ENCODE measurements at places on chromosomes 6 and 20.

- no peak for DNase-seq
These were observed 6.4 kb upstream of the SLC22A7 start for GRCh38 chr6:43291708-43292107.

- no peak for DNase-seq
These were observed 998 bp downstream of the BMP2 start for GRCh38 chr20:6768228-6769140.

- DNase-seq, result peak; percentile 82
These were observed 12.1 kb upstream of the OCSTAMP start for GRCh38 chr20:46562373-46563169.

DNA sequence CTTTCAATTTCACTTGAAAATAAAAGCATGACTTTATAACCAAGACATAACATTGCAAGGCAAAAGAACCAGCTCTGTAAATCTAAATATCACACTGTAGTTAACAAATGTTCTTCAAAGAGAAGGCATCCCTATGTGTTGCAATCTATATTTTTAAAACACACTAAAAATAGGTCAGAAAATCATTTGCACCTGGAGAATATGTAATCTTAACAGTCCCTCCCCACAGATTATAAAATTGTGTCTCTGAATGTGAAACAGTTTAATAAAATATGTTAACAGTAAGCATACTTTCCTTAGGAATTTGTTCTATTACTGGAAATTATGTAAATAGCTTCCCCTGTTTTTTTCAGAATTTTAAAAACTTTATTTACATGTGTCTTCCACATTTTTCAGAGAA, 351.9 kb downstream of the COL12A1 start:
- no peak for DNase-seq

GRCh38 chr6:2110504-2110903, 134.9 kb downstream of the GMDS start:
- DNase-seq, result no peak

GRCh38 chr6:161105408-161105807, 113.8 kb downstream of the MAP3K4 start:
- no peak for DNase-seq

- DNase-seq, result no peak
These were observed 3.5 kb downstream of the AKIRIN2 start for GRCh38 chr6:87698547-87699006.

- DNase-seq, result no peak
These were observed 7.9 kb upstream of the GMNN start for GRCh38 chr6:24766680-24767462.

GRCh38 chr6:106908386-106908840, 66.1 kb downstream of the CD24 start:
- DNase-seq, result no peak

GRCh38 chr6:154893917-154894316, 101.2 kb upstream of the TIAM2 start:
- no peak for DNase-seq

DNA sequence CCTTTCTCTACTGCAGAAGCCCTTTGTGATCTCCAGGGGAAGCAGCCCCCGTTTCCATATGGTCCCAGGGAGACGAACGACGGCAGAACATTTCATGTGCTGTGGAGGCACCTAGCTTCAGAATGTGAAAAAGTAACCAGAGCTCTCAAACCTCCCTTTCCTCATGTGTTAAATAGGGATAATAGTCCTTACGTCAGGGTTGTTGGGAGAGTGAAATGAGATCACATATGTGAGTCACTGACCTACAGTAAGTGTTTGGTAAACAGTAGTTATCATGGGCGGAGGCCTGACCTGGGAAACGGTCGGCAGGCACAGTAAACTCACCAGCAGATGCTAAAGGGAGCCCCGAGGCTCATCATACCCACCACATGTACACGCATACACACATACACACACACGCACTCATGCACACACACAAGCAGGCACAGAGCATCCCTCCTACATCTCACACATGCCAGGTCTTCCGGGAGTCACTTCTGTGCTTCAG, 89.7 kb downstream of the LY86 start:
- no peak for DNase-seq

GRCh38 chr6:1176567-1176966, 135.3 kb upstream of the FOXQ1 start:
- no peak for DNase-seq

DNA sequence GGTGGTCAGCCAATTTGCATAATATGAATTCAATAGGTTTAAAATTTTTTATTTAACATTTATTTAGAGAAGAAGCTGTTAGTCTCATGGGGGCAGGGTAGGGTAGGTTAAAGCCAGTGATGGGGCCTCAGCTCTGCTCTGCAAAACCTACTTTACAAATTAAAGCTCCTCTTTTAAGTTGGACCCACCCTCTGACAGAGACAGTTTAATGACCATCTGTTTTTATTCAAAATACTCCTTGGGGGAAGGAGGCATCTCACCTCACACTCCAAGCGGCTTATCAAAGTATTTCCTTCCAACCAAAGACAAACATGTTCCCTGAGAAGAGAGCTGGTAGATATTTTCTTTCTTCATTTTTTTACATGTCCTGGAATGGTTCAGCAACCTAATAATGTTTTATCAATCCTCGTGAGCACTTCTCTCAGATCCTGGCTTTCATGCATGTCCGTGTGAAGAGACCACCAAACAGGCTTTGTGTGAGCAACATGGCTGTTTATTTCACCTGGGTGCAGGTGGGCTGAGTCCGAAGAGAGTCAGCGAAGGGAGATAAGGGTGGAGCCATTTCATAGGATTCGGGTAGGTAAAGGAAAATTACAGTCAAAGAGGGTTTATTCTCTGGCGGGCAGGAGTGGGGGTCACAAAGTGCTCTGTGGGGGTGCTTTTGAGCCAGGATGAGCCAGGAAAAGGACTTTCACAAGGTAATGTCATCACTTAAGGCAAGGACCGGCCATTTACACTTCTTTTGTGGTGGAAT, 184.7 kb downstream of the GJA1 start:
- DNase-seq, result no peak

DNA sequence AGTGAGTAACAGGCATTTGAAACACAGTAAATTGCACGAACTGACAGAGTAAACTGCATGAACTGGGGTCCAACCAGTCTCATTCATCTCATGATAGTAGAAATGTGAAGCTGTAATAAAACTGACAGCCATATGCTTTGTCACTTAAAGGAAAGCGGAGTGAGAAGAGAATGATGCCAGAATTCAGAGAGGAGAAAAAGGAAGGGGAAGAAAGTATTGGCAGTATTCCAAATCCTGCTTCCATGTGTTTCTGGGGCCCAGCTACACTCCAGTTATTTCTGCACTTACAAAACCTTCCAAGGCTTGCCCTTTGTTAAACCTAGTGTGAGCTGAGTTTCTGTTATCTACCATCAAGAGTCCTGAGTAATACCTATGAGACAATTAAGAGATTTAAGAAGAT, 17.2 kb downstream of the SNX14 start:
- DNase-seq, result no peak

DNA sequence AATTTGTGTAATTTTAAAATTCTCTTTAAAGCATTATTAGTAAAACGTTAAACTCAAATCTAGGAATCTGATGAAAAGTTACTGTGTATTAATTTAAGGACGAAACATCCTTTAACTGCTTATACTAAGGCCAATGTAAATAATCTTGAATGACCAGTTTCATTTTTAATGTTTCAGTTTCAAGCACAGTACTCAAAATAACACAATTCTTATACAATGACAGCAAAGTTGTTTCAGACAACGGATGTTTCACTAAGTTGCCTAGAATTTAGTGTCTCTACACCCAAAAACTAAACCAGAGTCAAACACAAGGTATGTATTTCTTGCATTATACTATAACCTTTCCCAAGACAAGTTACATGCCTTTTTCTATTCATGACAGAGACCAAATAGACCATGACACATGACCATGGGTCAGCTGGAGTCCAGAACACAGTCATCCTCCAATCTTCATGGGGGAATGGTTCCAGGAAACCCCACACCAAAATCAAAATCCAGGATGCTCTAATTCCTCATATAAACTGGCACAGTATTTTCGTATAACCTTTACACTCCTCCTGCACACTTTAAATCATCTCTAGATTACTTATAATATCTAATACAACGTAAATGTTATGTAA, 7.7 kb downstream of the PHIP start:
- no peak for DNase-seq

DNA sequence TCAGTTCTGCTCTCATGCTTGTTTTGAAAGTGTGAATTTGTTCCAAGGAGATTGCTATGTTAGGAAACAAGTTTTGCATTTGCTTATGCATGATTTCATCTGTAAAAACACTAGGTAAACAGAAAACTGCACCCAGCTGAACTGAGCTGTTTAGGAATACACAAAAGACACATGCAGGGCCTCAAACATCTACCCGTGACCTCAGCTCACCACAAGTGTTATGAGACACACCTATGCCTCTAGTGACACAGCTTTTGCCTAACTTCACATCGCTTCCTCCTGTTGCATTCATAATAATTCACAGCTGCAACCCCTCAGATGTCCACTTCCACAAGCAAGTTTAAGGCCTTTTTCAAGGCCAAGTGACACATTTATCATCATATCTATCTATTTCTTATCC, 98.0 kb upstream of the SLC24A3 start:
- DNase-seq, result no peak

DNA sequence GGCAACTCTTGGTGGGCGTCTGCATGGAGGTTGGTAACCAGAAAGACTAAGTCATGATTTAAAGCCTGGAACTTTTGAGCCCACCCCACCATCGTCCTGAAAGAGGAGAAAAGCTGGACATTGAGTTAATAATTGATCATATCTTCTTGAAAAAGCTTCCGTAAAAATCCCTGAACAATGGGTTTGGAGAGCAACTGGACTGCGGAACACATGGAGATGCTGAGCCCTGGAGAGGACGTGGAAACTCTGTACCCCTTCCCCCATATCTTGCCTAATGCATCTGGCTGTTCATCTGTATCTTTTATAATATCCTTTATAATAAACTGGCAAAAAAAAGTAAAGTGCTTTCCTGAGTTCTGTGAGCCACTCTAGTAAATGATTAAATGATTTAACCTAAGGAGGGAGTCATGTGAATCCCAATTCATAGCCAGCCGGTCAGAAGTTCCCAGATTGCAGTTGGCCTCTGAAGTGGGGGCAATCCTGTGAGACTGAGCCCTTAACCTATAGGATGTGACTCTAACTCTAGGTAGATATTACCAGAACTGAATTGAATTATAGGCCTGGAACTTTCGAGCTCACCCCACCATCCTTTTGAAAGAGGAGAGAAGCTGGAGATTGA, 26.5 kb upstream of the LGSN start:
- DNase-seq, result no peak

- DNase-seq, result no peak
These were observed 46.1 kb downstream of the FAM50B start for GRCh38 chr6:3895312-3895653.

GRCh38 chr6:111874025-111874415, 768 bp upstream of the FYN start:
- DNase-seq, result no peak

DNA sequence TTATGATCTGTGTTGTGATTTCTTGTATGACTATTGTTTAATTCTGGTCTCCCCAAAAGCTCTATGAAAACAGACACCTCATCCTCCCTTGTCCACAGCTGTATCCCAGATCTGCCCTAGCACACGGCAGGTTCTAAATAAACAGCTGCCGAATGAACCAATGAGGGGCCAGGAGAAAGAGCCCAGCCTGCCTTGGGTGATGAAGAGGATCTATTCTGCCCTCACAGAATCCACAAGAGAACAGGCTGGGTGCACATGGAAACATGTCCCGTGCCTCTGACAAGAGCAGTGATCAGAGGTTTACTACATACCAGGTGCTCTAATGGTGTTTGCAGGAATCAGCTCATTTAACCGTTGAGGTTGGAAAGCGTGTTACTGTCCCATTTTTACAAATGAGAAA, 15.6 kb upstream of the TLDC2 start:
- no peak for DNase-seq

- DNase-seq, result no peak
These were observed 27.1 kb downstream of the C20orf173 start for GRCh38 chr20:35502352-35502751.

DNA sequence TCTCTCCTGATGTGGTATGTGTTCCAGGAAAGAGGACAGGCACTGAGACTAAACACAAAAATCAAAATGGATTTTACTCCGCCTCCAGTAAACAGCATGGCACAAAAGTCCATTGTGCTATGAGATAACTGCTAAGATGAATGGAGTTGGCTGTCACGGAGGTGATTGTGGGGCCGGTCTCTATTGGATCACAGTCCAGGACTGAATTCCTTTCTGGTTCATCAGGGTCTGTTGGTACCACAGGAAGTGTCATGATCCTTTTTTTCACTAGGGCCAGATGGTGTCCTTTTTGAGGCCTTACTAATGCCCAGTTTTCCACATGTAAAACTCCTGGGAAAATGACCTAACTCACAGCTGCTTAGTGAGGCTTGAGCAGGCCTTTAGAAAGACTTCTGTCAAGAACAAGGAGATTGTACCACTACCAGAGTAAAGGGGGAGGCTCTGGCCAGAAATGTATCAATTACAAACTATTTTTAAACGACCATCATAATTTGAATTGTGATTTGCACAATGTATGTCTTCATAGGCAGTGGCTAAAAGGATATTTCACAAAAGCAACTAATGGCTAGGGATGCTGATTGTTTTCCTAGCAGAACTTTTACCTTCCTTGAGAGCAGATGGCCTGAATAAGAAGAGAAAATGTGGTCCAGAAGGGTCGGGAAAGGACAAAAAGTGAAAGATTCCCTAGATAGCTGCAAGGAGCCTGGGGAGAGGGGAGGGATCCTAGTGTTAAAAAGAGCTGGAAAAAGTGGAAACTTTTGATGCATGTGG, 192.2 kb upstream of the POU3F2 start:
- no peak for DNase-seq

- DNase-seq, result no peak
These were observed 147.8 kb downstream of the CD83 start for GRCh38 chr6:14265049-14266021.

GRCh38 chr6:85792254-85792653, 149.6 kb upstream of the SYNCRIP start:
- DNase-seq, result no peak

- DNase-seq, result no peak
These were observed 53.2 kb downstream of the PPP1R14C start for GRCh38 chr6:150195996-150196417.

DNA sequence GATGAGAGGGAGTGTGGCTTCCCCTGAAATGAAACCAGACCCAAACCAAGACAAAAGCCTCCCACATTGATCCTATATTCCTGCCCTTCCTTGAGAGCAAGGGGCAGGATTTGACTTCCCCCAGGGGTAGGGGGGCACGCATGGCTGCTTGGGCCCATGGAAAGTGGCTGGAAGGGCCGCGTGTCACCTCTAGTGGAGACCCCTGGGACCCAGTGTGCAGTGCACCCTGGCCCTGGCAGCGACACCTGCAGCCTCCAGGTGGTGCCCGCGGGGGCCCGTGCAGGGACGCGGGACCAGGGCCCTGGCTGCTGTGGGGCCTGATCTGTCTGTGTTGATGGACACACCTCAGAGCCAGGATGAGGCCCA, 18.0 kb upstream of the SLCO4A1 start:
- no peak for DNase-seq

DNA sequence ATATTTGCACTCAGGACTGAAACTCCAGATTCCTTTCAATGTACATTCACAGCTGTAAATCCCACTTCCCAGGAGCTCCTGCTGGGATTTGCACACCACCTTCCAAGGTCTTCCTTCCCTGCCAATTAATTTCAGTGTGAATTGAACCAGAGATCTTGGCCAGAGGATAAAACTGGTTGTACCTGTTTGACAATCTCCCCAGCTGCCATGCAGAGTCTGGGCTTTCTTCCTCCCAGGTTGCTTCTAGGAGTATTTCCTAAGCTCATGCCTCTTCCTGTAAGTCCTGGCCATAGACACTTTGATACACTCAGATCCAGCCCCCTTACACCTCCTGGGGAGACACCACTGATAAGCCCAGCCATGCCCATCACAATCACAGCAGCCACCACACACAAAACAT, 15.6 kb downstream of the MAFB start:
- no peak for DNase-seq

- DNase-seq, result no peak
These were observed 80.9 kb downstream of the OPN5 start for GRCh38 chr6:47862731-47863130.

Measured in dorsolateral prefrontal cortex (tissue), 122 donors.